ENCODE measurements at places on chromosomes 5 and 9.

- no peak for DNase-seq
Measured at GRCh38 chr5:7578071-7578470, 182.1 kb downstream of the ADCY2 start.

DNA sequence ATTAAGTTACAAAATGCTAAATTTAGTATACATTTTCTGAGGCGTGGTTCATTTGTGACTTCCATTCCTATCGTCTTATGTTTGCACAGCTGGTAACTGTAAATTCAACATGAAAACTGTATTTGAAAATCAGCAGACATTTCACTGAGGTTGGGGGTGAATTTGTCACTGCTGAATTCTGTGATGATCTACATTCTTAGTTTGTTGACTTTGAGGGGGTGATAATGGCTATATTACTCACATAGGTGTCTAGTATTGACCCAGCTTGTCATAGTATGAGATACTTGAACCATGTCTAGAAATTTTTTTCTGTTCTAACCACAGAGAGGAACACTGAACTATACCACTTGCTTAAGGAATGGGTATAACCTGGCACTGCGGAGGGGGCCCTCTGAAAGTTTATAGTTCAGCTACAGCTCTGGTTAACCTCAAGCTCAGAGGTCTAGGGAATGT is 313.3 kb downstream of the PIK3R1 start:
- DNase-seq, result no peak

- no peak for DNase-seq
Measured at GRCh38 chr5:11528720-11529119, 375.5 kb downstream of the CTNND2 start.

DNA sequence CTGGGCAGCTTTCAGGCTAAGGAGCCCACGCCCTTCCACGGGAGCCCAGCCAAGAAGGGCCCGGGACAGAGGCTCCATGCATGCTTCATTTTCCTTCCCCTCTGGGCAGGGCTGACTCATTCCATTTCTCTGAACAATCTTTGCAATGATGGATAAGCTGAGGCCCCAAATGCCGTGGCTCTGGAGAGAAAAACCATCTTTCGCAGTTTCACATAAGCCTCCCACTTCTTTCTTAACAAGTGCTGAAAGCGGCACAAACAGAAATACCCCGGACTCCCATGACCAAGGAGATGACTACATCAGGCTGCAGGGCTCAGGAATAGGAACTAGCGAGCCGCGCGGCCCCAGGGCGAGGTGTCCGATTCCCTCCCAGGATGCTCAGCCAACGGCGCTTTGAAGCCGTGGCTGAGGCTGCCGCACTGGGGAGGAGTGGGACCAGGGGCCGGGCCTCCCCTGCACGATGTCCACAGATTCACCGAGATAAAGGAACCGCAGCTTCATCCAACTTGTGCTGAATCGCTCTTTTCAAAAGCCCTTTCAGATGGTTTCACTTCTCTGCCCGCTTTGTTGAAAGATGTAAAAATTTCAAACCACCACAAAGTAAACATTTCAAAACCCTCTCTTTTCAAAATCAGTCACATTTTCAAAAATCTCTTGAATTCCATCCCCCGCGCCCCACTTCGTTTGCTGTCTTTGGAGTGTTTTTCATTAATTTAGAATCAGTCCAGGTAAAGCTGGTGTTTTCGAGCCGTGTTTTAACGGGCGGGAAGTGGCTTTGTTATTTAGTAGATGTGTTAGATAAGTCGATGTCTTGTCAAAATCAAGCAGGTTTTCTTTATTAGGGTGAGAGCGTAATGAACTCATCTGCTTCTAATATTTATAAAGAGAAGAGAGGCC is 96.5 kb upstream of the LMX1B start:
- peak; percentile 85 for DNase-seq

- no peak for DNase-seq
Measured at GRCh38 chr5:151208481-151208914, 15.4 kb downstream of the CCDC69 start.

GRCh38 chr5:35160486-35161116 is 69.7 kb downstream of the PRLR start:
- no peak for DNase-seq

GRCh38 chr5:173919443-173919842 is 31.3 kb downstream of the CPEB4 start:
- DNase-seq, result peak; percentile 36

- peak; percentile 57 for DNase-seq
Measured at GRCh38 chr9:74777136-74777879, 110.4 kb downstream of the TRPM6 start.

GRCh38 chr9:38309324-38310195 is 82.9 kb upstream of the ALDH1B1 start:
- no peak for DNase-seq

DNA sequence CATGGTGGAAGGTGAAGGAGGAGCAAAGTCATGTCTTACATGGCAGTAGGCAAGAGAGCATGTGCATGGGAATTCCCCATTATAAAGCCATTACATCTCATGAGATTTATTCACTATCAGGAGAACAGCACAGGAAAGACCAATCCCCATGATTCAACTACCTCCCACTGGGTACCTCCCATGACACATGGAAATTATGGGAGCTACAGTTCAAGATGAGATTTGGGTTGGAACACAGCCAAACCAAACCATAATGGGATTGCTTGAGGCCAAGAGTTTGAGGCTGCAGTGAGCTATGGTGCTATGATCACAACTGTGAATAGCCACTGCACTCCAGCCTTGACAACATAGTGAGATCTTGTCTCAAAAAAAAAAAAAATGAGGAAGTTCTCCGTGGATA is 581.8 kb downstream of the TAF11L14 start:
- DNase-seq, result peak; percentile 18

- no peak for DNase-seq
Measured at GRCh38 chr5:54278979-54279717, 31.2 kb downstream of the ARL15 start.

DNA sequence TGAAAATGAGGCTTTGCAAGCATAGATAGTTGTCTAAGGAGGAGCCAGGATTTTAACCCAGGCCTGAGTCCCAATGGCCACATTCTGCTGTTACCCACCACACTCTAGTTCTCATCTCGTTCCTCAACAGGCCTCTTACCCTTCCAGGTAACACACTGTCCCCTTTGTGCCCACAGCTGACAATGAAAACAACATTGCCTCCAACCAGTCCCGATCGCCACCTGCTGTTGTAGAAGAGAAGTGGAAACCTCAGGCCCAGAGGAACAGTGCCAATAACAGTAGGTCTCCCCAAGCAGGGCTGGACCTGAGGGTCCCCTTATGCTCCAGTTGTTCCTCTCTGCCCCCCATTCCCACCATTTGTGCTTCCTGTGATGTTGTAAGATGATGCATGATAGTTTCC is 30.4 kb downstream of the AMBP start:
- peak; percentile 27 for DNase-seq

GRCh38 chr5:88740604-88741185 is 142.3 kb downstream of the MEF2C start:
- no peak for DNase-seq
